ENCODE measurements at places on chromosomes 11 and 22.

GRCh38 chr11:29159552-29160465 is 857.0 kb downstream of the KCNA4 start:
- no peak for DNase-seq

- DNase-seq: no peak
Observed at GRCh38 chr11:124085583-124085982, 29.7 kb upstream of the VWA5A start.

DNA sequence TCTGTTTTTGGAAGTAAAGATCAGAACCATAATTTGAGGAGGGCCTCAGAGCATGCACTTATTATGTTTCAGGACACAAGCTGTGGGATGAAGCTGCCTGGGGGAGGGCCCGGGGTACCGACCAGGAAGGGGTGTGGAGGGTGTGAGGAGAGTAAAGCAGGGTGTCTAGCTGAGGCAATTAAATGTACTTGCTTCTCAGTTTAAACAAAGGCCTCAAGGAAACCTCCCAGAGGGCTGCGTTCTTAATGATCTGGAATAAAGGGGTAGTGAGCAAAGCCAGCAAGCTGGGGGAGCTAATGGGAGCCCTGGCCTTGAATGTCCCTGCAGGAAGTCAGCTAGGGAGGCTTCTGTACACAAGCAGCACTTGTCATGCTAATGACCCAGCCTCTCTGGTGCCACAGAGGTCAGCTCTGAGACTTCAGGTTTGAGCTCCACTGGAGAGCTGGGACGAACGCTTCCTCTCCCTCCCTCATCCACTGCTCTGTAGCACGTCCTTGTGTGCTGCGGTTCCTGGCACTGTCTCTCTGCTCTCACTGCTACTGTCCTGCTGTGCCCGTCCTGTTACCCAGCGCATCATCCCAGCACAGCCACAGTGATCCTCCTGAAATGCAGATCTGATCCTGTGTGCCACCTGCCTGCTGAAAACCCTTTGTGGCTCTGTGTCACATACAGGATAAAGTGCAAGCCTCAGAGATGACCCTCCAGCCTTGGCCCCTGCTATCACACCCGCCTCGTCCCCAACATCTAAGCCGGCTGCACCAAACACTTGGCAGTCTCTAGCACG is 159.7 kb downstream of the DBX1 start:
- no peak for DNase-seq

DNA sequence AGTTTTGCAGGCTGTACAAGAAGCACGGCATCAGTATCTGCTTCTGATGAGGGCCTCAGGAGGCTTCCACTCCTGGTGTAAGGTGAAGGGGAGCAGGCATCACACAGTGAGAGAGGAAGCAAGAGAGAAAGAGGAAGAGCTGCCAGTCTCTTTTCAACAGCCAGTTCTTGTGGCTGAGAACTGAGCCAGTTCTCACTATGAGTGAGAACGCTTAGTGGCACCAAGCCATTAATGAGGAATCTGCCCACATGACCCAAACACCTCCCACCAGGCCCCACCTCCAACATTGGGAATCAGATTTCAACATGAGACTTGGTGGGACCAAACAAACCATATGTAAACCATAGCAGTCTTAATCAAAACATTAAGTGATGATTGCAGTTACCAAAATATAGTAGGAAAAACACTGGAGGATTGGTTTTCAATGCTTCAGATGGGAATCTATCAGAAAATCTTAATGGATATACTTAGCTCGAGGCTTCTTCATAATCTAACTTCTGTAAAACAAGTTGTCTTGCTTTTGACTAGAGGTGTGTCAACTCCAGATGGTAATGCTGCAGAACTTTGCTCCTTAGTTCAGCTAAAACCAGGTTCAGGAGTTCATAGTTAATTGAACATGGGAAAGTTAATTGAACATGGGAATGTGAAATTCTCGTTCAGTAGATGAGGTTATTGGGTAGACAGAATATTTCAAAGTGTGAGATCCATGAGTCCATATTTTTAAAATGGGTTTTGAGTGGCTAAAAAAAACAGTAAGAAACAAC is 12.2 kb downstream of the FAR1 start:
- no peak for DNase-seq

GRCh38 chr22:46693634-46694415 is 44.2 kb downstream of the CERK start:
- DNase-seq: no peak
